A673 (cell line): ENCODE measurements at places on chromosomes 4 and X. TPM values are rescaled to one million over a fixed set of nuclear protein-coding genes. Genes with fewer than 3 reads are reported as not detected.

Gene GATB
- 23.8 and 27.4 TPM in 2 replicates for total RNA-seq

Gene TMEM144
- 2.2 and 4.0 TPM in 2 replicates for total RNA-seq

Gene SSX2B
- total RNA-seq, result 0.37 and 1.6 TPM in 2 replicates

Gene NDNF
- total RNA-seq, result 10.6 and 12.1 TPM in 2 replicates

Gene GAGE12D
- total RNA-seq, result not detected in 2 replicates

Gene RHOXF1
- total RNA-seq, result not detected in 2 replicates

Gene DCAF4L1
- 0.26 and 0.41 TPM in 2 replicates for total RNA-seq

Gene AKAP14
- total RNA-seq, result not detected in 2 replicates

Gene TMPRSS11A
- not detected in 2 replicates for total RNA-seq

Gene CTSO
- total RNA-seq, result 1.4 and 1.9 TPM in 2 replicates

Gene MAGEA2
- not detected in 2 replicates for total RNA-seq

Gene TRIM2
- total RNA-seq, result 93.2 and 107 TPM in 2 replicates

Gene BST1
- total RNA-seq, result 2.1 and 2.4 TPM in 2 replicates

Gene SPANXA1
- not detected in 2 replicates for total RNA-seq

Gene GPC4
- 17.8 and 19.4 TPM in 2 replicates for total RNA-seq

Gene MTM1
- 7.1 and 9.4 TPM in 2 replicates for total RNA-seq

Gene TMA16
- total RNA-seq, result 83.5 and 84.8 TPM in 2 replicates
